ENCODE measurements at places on chromosomes 13 and 19. TPM values are rescaled to one million over a fixed set of nuclear protein-coding genes. Genes with fewer than 3 reads are reported as not detected.

MISP3 gene
- 0.39 TPM for polyA plus RNA-seq

GRCh38 chr19:36420961-36421748 lies 2.7 kb upstream of the ZFP82 start:
- DNase-seq = no peak

GRCh38 chr19:6853868-6854267 lies 33.5 kb upstream of the ADGRE1 start:
- no peak for DNase-seq

- DNase-seq = no peak
These were observed 18.8 kb downstream of the CYTH2 start for GRCh38 chr19:48487948-48488347.

DNA sequence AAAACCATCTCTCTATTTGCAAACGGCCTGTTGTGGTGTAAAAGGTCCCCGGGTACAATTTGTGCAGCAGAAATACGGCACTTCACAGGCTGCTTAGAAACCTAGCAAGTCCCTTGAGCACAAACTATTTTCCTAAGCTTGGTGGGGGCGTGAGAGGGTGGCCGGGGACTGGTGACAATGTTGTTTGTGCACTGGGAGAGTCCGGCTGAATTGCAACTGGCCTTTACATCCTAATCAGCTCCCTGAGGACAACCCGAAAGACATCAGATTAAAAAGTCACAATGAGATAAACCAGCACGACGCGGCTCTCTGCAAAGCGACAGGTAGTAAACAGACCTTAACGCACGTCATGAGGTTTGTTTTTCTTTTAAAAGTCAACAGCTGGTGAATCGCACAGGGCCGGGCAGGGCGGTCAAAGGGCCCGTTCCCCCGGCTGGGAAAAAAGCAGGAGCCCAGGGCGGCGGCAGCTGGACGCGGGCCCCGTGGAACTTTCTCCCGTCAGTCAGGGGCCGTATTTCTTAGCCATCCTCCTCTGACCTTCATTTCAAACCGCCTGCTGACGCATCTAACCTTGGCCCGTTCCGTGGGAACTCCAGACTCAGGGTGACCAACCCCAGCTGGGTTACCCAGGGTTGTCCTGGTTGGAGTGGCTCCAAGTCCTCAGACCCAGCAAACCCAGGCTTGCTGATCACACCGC lies 112.3 kb downstream of the GADD45B start:
- DNase-seq = no peak

GRCh38 chr13:30968846-30969245 lies 36.4 kb downstream of the TEX26 start:
- peak; percentile 23 for DNase-seq

GRCh38 chr19:7973883-7974282 lies 30.4 kb upstream of the TIMM44 start:
- DNase-seq = no peak

- DNase-seq = no peak
These were observed 2.2 kb upstream of the PLEKHG2 start for GRCh38 chr19:39410017-39410830.

- peak; percentile 3 for DNase-seq
These were observed 752.8 kb upstream of the MIR17HG start for GRCh38 chr13:90594681-90595080.

DNA sequence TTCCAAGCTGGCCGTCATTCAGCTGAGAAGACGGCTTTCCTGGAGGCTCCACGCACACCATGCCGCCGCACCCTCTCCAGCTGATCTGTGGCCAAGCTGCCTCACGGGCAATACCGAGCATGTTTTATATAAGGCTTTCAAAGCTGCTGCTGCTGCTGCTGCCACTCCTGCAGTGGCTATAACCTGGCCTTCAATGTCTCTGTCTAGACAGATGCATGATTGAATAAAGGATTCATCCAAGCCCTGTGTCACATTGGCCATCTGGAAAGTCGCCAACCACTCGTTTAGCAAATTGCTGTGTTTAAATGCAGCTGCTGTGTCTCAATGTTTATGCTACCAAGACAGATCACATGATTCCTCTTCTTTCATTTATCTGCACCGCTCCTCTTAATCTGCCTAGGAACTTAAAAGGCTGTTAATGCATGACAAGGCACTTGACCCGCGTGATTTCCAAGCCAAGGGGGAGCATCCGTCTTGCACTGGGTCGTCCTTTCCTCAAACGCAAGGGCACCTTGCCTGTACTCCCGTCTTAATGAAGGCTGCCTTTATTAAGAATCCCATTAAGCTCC lies 114.3 kb downstream of the TEX26 start:
- no peak for DNase-seq

ICAM1 gene
- polyA plus RNA-seq = 42.5 TPM

- no peak for DNase-seq
These were observed 2.1 kb downstream of the RASA3 start for GRCh38 chr13:114130131-114130836.

DNA sequence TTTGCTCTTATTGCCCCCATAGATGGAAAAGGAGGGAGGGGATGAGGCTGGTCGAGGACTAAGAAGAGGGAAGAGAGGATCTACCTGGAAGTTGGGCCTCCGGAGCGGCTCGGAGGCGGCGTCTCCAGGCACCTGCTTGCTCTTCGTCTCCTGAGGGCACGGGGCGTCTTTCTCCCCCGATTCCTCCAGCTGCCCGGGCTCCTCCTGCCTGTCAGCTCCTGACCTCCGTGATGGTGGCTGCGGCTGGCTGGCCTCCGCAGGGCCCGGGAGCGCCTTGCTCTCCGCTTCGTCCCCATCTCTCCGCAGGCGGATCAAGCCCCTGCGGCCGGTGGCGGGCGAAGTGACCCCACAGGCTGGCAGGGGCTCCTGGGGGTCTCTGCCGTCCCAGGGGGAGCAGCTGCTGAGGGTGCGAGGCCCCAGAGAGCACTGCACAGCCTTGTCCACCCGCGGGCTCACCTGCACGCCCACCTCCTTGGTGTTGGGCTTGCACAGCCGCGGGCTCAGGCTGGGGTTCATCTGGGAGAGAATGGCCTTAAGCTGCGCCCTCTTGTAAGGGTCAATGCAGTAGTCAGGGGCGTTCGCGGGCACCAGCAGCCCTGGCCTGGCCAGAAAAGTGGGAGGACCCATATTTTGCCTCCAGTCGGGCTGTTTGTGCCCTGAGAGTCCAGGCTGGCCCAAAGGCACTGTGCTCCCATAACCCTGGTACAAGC lies 3.8 kb downstream of the ZAR1L start:
- DNase-seq = no peak

ZNF99 gene
- not detected for polyA plus RNA-seq

GRCh38 chr13:97134364-97135095 lies 87.6 kb upstream of the MBNL2 start:
- DNase-seq = no peak

CRTC1 gene
- polyA plus RNA-seq = 1.5 TPM

DNA sequence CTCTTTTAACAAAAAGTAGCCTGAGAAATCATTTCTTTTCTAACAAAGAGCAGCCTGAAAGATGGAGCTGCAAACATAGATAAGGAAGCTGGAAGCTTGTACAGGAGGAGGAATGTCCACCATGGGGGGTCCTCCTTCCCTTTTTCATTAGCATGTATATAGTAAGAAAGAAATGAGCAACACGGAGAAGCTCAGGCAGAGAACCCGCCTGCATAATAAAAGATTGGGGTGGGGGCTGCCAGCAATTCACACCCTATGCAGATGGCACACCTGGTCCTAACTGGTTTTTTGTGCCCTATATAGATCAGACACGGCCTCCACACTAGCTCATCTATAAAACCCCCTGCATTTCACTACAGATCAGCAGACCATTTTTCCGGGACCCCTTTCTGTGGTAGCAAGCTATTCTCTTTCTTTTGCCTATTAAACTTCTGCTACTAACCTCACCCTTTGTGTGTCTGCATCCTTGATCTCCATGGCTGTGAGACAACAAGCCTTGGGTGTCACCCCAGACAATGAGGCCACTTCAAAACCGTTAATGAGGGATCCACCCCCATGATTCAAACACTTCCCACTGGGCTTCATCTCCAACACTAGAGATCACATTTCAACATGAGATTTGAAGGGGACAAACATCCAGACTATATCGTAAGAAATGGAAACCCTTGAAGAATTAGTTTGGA lies 167.5 kb upstream of the FREM2 start:
- no peak for DNase-seq

GRCh38 chr13:32592082-32592481 lies 5.8 kb downstream of the PDS5B start:
- DNase-seq = no peak

All from BJ (cell line).